ENCODE measurements at places on chromosomes 1 and 21. TPM values are rescaled to one million over a fixed set of nuclear protein-coding genes. Genes with fewer than 3 reads are reported as not detected.

CSF3R gene
- 7.8 TPM for total RNA-seq

OR2T33 gene
- total RNA-seq = not detected

KRTAP10-10 gene
- not detected for total RNA-seq

GSTM4 gene
- 36.6 TPM for total RNA-seq

IL19 gene
- not detected for total RNA-seq

HSPB7 gene
- total RNA-seq = 1.9 TPM

ZCCHC17 gene
- total RNA-seq = 5.6 TPM

GPR25 gene
- not detected for total RNA-seq

KRTAP25-1 gene
- not detected for total RNA-seq

IL20 gene
- not detected for total RNA-seq

DYNLT5 gene
- 0.23 TPM for total RNA-seq

LEMD1 gene
- not detected for total RNA-seq

TUFT1 gene
- 12.0 TPM for total RNA-seq

PGBD2 gene
- total RNA-seq = 3.9 TPM

LCE1B gene
- not detected for total RNA-seq

NHLH1 gene
- total RNA-seq = not detected

DMBX1 gene
- not detected for total RNA-seq

LIN28A gene
- total RNA-seq = not detected

PMVK gene
- total RNA-seq = 16.5 TPM

SPRR2F gene
- not detected for total RNA-seq

FABP3 gene
- 1.5 TPM for total RNA-seq

BTBD8 gene
- 7.1 TPM for total RNA-seq

All from pancreas (tissue), 10 donors.